Heart right ventricle (tissue), 16 donors: ENCODE measurements at places on chromosomes 11 and 22.

DNA sequence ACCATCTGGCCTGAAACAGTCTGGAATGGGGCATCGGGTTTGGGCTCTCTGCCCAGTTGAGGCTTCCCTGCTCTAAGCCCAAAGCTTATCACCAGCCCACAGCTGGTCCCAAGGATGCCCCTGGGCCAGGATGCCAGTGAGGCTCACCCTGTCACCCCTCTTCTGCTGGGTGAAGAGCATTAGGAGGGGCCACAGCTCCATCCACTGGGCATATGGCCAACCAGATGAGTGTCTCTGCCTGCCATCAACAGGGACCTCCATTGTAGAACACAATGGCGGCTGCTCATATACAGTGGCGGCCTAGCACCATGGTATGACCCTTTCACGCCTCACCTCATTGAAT is 5.6 kb downstream of the CHST1 start:
- H3K4me1 ChIP-seq, result peaks cover 43% of the 10 kb centered on the region
- no peak for DNase-seq
- no peak overlapping the region for H3K27ac ChIP-seq

DNA sequence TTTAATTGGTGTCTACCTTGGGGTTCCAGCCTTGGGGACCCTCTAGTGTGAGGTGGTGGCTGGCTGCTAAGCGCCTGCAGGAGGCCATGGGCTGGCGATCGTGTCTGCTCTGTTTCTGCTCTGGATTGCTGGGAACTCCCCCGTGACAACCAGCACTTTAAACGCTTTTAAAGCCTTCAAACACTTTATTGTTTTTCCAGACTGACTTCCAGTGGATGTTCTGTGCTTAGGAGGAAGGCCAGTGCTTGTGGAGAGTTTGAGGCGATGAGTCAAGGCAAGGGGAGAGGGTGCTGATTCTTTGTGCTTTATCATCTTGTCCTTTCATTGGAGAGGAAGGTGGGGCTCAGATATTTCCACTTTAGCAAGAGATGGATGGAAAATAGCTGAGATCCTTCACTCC is 81.6 kb downstream of the FLI1 start:
- H3K27me3 ChIP-seq, result no peaks in the 10 kb centered on the region
- H3K4me1 ChIP-seq, result peaks cover 6% of the 10 kb centered on the region
- peak overlapping the region; percentile 67 for H3K27ac ChIP-seq
- DNase-seq, result no peak
- peaks cover 45% of the 10 kb centered on the region for H3K36me3 ChIP-seq
- H3K4me3 ChIP-seq, result no peak overlapping the region

DNA sequence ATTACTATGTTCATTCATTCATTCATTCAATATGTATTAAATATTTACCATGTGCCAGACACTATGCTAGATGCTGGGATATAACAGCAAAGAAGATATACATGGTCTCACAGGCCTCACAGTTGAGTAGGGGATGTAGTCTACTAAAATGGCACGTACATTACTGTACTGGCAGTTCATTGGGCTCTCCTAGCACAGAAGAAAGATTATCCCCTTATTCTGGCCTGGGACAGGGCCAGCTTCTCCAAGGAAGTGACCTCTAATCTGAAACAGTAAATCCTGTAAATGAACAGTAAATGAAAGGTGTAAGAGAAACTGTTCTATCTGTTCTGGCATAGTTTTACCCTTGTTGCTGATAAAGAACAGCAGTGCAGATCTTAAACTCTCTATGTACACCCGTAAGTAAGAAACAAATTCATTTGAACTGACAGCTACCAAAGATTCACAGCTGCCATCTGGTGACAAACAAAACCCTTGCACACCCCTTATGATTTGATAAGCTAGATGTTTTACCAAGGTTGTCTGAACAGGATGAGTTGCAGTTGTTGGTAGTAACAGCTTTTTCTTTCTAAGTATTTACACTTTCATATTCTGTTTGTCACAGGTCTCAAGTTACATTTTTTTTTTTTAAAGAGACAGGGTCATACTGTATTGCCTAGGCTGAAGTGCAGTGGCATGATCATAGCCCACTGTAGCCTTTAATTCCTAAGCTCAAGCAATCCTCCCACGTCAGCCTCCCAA is 263.1 kb downstream of the TMEM135 start:
- no peak overlapping the region for H3K27ac ChIP-seq
- H3K36me3 ChIP-seq, result no peaks in the 10 kb centered on the region
- peaks cover 6% of the 10 kb centered on the region for H3K4me1 ChIP-seq
- H3K27me3 ChIP-seq, result no peaks in the 10 kb centered on the region
- DNase-seq, result no peak

GRCh38 chr11:114442536-114442935 is 3.3 kb downstream of the REXO2 start:
- no peak for DNase-seq
- H3K4me1 ChIP-seq, result peaks cover 40% of the 10 kb centered on the region
- H3K27me3 ChIP-seq, result no peaks in the 10 kb centered on the region
- peaks cover 34% of the 10 kb centered on the region for H3K36me3 ChIP-seq
- no peak overlapping the region for H3K4me3 ChIP-seq
